NCI-H510A (cell line): ENCODE measurements at places on chromosomes 16 and 17.

DNA sequence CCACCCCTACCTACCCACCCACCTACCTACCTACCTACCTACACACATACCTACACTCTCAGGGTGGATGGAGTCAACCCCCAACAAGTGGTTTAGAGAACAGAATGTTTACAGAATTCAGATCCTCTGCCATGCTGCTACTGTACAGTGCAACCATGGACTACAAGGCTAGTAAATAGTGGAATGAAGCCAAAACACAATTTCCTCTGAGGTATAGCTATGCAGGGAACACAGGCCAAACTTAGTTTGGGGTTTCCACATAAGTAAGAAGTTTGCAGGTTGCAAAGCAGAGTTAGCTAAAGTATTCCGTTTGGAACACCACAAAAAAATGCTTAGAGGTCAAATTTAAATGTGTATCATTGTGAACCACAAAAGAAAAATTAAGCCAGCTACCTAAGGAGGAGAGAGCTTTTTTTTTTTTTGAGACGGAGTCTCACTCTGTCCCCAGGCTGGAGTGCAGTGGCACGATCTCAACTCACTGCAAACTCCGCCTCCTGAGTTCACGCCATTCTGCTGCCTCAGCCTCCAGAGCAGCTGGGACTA is 2.7 kb upstream of the AP1G1 start:
- no peak for DNase-seq

DNA sequence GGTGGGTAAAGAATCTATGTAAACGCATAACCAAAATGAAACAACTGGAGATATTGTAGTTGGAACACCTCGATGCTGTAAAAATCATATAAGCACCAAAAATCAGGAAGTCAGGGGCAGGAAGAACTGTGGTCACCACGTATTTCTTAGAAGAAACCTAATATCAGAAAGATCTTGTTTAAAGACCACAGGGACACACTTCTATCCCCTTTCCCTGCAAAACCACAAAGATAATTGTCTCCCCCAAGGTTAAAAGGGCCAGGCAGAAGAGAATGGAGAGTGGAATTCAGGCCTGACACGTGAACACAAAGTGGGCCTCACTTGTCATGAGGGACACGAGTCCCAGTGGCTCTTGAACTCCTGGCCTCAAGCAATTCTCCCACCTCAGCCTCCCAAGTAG is 68.1 kb downstream of the GSG1L start:
- DNase-seq = no peak

- DNase-seq = no peak
Measured at GRCh38 chr17:33580215-33580614, 287.1 kb upstream of the ASIC2 start.

DNA sequence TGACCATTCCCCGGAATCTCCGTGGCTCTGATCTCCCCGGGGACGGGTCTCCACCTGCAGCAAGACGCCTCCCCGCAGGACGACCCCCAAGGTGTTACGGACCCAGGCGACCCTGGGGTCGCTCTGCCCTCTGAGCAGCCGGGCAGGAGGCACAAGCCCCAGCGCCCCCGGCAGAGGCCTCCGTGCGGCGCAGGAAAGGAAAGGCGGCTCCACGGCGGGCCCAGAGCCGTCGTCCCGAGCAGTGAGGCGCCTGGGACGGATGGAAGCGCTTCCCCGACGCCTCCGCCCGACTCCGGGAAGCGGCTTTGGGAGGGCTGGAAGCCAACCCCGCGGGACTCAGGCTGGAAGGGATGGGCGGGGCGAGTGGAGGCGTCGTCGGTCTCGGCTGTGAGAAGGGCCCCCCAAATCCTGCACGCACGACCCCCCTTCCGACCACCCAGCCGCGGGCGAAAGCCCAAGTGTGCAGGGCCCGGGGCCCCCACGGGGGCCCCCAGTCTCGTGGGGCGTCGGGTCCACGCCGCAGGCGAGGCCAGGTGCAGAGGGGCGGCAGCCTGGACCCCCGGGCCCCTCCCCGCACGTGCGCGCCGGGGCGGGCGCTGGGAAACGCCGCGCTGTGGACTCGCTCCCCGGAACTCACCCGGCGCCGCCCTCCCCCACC is 32.7 kb upstream of the RPH3AL start:
- DNase-seq = no peak

GRCh38 chr17:58352596-58353388 is 791 bp upstream of the SUPT4H1 start:
- no peak for DNase-seq

DNA sequence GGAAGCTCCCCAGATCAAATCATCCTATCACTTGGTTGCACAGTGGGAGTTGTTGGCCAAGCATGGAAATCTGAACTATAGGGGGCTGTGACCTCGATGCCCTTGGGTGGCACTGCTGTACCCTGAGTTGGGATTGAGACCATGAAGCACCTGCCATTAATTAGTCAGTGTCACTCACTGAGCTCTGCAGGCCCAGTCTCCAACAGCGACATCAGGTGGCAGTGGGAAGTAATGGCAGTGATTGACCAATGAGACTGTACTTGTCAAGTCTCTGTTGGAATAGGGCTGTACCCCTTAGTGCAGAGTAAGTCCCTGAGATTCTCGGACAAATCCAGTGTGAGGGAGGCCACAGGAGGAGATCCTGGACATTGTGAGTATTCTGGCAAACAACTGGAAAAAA is 118.0 kb upstream of the RPL38 start:
- DNase-seq = no peak

GRCh38 chr16:79093554-79093967 is 507.0 kb downstream of the MAF start:
- no peak for DNase-seq

- DNase-seq = peak; percentile 78
Measured at GRCh38 chr17:19714542-19715411, 1.6 kb downstream of the SLC47A2 start.
